Natural killer cell treated with Interleukin-12 subunit alpha and Interleukin-12 subunit beta and Interleukin-15 and Interleukin-18, amount 100 ng/mL, for 72 hours (primary cell): ENCODE measurements at places on chromosomes 1 and 21.

- H3K4me1 ChIP-seq: peaks cover 8% of the 10 kb centered on the region
- DNase-seq: no peak
- H3K27me3 ChIP-seq: peaks cover 25% of the 10 kb centered on the region
- H3K27ac ChIP-seq: no peak overlapping the region
- H3K36me3 ChIP-seq: no peaks in the 10 kb centered on the region
- peak overlapping the region; percentile 2 for H3K4me3 ChIP-seq
Observed at GRCh38 chr1:109370712-109371340, 26.9 kb downstream of the SORT1 start.

DNA sequence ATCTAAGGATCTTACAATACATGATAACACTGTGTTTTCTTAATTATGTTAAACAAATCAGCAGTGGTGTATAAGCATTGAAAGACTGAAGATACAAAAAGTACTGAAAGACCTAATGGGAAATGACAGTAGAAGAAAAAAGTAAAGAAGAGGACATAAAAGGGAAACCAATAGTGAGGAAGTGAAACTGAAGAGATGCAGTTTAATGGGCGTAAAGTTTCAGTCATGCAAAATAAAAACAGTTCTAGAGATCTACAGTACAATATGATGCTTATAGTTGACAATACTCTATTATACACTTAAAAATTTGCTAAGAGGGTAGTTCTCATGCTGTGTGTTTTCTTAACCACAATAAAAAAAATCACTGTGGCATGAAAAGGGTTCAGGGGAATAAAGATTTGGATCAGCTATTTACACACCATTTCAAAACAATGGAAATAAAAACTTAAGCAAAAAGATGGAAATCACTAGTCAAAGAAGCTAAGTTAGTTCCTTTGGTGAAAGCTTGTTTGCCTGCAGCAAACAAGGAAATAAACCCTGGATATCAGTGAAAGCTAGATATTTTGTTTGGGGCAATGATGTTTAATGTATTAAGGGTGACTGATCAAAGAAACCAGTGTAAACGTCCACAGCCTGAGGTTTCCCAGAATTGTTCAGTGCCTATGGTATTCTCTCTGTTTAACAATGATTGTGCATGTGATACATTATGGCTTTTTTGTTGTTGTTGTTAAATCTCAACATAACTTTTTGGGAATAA lies 1160.8 kb upstream of the ADGRL2 start:
- no peaks in the 10 kb centered on the region for H3K4me1 ChIP-seq
- no peak overlapping the region for H3K27ac ChIP-seq
- no peak for DNase-seq
- no peak overlapping the region for H3K4me3 ChIP-seq
- no peaks in the 10 kb centered on the region for H3K27me3 ChIP-seq
- peaks cover 6% of the 10 kb centered on the region for H3K36me3 ChIP-seq

DNA sequence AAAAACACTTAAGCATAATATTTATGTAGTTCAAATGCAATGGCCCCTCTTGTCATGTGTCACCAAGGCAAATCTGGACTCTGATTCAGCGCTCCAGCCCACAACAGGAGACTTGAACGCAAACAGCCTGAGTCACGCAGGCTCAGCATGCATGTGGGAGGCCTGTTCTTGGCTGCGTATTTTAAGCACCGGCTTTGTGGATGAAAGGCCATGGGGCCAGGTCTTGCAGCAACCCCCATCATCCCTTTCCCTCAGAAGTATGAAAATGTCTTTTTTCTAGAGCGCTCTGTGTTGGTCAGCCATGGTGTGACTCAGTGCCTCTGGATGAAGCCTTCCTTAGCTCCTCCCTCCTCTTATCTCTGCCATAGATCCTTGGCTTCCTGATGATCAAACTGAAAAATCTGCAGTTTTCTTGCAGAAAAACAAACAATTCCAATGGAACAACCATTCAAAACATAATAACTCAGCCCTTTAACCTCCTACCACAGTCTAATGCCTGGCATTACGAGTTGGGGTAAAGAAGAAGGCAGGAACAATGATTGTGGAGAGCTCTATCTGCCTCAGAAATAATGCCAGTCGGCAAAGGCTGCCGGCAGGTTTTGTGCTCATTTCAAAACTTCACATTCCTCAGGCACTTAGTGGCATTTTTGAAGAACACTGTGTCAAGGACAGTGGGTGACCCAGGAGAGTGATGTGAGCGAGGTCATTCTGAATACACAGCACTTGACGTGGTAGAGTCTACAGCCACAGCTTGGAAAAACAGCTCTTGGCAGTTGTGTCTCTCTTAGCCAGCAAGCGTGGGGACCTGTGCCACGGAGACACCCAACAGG lies 167.5 kb downstream of the CLIC6 start:
- H3K36me3 ChIP-seq: peaks cover 6% of the 10 kb centered on the region
- no peak for DNase-seq
- peak overlapping the region; percentile 64 for H3K4me3 ChIP-seq
- no peaks in the 10 kb centered on the region for H3K27me3 ChIP-seq
- H3K27ac ChIP-seq: peak overlapping the region; percentile 79
- H3K4me1 ChIP-seq: peaks cover 54% of the 10 kb centered on the region

GRCh38 chr1:9891207-9891606 lies 18.9 kb downstream of the CTNNBIP1 start:
- H3K27me3 ChIP-seq: no peaks in the 10 kb centered on the region
- DNase-seq: no peak
- peaks cover 17% of the 10 kb centered on the region for H3K4me1 ChIP-seq

- no peak overlapping the region for H3K4me3 ChIP-seq
- H3K27me3 ChIP-seq: no peaks in the 10 kb centered on the region
- H3K4me1 ChIP-seq: no peaks in the 10 kb centered on the region
- H3K36me3 ChIP-seq: no peaks in the 10 kb centered on the region
Observed at GRCh38 chr1:239315631-239316217, 70.6 kb upstream of the CHRM3 start.

GRCh38 chr1:193283016-193283415 lies 96.6 kb upstream of the B3GALT2 start:
- no peak overlapping the region for H3K4me3 ChIP-seq
- H3K36me3 ChIP-seq: no peaks in the 10 kb centered on the region
- H3K4me1 ChIP-seq: no peaks in the 10 kb centered on the region
- H3K27me3 ChIP-seq: no peaks in the 10 kb centered on the region
- DNase-seq: no peak

DNA sequence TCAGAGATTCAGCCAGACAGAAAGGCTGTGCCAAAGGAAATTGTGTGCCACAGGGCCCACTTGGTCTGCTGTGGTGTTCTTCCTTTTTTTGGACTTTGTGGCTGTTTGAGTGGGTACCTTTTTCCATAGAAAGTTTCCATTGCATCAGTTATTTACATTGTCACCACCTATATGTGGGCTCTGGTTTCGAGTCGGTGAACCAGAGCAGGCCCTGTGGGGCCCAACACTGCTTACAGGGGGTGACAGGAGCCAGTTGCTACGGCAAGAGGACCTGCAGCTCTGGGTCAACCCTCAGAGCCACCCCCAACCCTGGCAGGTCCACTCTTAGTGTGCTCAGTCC lies 157.0 kb upstream of the EDN2 start:
- H3K36me3 ChIP-seq: no peaks in the 10 kb centered on the region
- H3K27me3 ChIP-seq: no peaks in the 10 kb centered on the region
- peaks cover 29% of the 10 kb centered on the region for H3K4me1 ChIP-seq
- DNase-seq: no peak
